ENCODE measurements at places on chromosomes 6 and 20. TPM values are rescaled to one million over a fixed set of nuclear protein-coding genes. Genes with fewer than 3 reads are reported as not detected.
A peak's percentile ranks its signal among the peaks of the same experiment; 100 is the strongest.

GRCh38 chr20:3785240-3786125, 1.1 kb downstream of the CENPB start:
- DNase-seq, result no peak

DNA sequence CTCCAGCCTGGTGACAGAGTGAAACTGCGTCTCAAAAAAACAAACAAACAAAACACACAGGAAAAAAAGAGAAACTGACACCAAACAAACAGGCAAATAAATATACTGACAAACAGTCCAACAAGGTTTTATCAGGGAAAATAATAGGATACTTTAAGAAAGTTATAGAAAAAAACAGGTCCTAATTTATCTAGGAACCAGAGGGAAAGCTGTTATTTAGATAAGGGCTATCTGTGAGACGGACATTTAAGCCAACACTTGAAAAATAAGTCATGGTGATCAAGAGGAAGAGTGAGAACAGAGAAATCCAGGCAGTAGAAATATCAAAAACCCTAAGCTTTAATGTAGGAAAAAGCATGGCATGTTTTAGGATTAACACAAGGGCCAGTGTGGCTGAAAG, 68.9 kb downstream of the FAM217A start:
- DNase-seq, result no peak

DNA sequence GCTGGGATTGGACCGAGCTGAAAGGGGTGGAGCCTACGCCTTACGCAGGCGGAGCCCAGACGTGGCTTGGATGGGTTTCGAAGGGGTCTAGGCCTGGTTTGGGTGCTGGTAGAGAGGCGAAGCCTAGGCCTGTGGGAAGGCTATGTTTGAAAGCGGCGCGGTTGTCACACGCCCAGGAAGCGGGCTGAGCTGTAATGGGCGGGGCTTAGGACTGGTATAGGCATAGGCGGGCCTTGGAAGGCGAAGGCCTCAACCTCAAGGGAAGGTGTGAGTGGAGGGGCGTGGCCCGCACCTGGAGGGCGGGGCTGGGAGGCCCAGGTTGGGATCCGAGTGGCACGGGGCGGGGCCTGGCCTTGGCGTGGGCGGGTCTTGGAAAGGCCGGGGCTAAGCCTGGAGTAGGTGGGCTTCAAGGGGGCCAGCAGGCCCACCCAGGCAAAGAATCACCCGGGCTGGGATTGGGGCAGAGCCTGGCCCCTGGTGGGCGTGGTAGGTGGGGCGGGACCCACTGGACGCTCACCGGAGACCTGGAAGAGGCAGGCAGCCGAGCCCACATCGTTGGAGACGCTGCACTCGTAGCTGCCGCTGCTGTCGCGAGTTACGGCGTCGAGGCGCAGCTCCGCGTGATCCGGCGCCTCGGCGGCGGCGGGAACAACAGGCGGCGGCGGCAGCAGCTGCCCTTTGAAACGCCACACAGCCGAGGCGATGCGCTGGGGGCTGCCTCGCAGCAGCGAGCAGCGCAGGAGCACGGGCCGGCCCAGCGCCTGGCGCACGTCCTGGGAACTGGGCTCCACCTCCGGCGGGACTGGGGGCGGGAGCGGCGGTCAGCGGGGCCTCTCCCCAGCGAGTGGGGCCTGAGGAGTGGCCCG, 49.0 kb downstream of the MDGA1 start:
- no peak for DNase-seq

GRCh38 chr6:133966654-133967329, 13.8 kb downstream of the TBPL1 start:
- no peak for DNase-seq

GRCh38 chr6:169851641-169852503, 100.5 kb downstream of the ERMARD start:
- no peak for DNase-seq

DNA sequence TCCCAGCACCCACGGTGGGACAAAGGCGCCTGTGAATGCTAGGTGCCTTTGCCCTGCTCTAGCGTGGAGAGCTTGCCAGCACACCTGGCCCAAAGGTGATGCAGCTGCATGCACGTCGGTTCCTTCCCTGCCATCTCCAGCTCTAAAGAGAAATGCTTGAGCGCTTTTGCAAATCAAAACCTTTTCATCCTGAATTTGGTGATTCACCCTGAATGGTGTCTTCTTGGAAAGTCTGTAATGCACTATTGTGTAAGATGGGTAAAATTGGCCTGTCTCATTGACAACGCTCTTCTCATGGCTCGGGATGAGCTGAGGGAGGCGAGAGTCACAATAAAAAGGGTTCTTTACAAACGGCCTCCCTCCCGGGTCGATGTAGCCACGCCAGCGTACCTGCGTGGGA, 103.1 kb upstream of the ID4 start:
- DNase-seq, result no peak

DNA sequence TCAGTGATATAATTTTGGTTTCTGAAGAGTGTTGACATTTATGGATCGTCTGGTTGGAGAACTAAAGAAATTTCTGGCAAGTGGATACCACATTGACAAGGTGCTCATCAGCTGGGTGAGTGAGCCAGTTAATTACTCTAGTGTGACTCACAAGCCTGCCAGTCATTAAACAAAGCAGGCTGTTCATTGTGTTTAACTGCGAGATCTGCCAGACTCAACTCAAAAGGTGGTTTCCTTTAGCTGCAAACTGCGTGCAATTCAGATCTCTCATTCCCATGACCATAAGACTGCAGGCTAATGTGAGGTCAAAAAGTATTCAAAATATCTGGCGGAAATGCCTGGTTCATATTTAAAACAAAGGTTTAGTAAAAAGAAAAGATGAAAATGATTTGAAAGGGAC, 32.5 kb upstream of the IYD start:
- no peak for DNase-seq

DNA sequence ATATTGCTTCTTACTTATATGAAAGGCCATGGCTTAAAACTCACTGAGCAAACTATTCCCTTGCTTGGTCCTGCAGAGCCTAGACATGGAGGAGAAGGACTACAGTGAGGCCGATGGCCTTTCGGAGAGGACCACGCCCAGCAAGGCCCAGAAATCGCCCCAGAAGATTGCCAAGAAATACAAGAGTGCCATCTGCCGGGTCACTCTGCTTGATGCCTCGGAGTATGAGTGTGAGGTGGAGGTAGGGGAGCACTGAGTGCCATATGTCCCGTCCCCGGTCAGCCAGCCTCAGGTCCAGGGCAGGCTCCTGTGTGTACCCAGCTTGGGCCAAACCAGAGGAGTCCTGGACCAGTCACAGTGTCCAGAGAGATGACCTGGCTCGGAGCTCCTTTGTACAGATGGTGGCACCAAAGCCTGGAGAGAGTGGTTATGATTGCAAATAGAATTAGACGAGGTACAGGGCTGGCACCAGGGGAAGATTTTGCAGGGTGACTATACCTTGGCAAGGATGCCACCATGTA, 21.0 kb downstream of the EPB41L1 start:
- no peak for DNase-seq

DNA sequence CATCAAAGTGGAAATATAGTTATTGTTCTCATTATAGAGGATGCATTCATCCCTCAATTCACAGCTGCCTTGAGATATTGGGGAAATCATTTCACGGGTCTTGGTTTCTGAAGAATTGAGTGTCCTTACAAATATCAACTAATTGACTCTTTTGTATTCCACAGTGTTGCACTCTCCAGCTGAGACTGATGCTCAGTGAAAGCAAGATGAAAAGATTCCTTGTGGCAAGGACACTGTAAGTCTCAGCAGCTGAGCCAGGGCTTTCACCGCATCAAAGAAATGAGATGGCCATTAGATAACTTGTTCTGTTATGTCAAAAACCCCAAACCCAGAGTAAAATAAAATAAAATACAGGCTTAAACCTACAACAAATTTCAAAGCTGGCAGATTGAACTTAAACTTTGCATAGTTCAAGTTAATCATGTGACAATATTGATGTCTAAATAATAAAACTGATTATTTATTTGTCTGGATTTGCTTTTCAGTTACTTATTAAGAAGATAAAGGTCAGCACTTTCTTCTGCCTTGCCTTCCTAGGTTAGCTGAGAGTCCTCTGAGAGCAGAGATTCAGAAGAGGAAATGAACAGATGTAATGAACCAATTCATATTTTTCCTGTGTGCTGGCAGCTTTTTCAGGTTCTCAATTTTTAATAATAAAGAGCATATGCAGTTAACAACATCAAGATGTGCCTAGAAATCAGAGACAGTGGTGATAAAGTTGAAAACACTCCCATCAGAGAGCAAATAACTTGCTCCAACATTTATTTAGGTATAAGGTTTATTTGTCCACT, 82.4 kb upstream of the SMLR1 start:
- DNase-seq, result peak; percentile 13

DNA sequence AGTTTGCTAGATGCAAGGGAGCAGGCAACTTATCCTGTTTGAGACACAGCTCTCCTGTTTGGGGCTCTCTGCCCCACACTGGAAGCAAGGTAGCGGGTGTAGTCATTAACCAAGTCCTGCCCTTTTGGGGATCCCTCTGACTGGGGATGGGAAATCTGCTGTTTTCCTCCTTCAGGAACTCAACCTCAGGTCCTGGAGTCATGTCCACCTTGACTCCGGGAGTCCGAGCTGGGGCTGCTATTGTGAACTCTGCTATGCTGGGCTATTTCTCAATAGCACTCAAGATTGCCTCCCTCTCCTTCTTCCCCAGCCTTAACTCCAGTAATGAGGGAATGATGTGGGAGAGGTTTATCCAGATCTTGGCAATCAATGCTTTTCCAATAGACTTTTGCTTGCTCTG, 54.1 kb upstream of the CHD6 start:
- DNase-seq, result no peak

- DNase-seq, result no peak
Measured at GRCh38 chr6:21924002-21924401, 330.5 kb downstream of the SOX4 start.

DNA sequence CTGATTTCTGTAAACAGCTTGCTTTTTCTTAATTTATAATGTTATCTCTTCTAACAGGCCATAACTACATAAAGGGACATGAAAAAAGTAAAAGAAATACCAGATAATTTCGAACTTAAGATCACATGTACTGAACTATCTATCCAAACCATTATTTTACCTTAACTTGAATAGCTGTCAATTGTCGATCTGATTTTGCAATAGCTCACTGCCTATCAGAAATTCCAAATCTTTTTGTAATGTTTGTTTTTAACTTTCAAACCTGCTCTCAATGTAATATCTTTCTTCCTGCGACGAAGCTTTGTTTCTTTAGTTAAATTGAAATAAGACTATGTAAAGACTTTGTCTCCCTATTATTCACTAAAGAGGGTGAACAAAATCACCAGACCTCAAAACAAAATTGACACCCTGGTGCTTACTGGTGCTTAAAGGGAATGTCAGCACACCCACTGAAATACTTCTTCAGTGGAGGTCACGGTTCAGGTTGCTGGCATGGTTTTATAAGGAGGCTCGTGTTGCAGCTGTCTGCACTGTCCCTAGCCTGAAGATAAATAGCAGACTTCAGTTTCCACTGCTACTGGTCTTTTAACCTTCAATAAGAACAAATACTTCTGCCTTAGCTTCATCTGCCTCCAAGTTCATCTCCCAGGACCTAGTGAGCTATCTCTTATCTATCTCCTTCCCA, 117.5 kb upstream of the QKI start:
- no peak for DNase-seq

DNA sequence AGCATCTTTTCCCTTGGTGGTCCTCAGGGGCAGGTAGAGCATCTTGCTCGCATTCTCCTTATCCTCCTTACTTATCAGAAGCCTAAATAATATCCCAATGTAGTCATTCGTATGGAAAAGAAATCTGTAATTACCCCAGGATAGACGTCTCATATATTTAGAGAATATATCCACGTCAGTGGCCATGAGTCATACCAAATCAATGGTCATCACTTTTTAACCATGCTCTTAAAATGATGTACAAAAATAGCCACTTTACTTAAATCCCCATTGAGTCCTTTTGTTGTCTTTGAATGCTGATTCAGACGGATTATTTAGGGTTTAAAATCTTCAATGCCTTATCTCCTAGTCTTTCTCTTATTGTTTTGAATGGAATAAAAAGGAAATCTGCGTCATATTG, 231.7 kb upstream of the STXBP5 start:
- no peak for DNase-seq

DNA sequence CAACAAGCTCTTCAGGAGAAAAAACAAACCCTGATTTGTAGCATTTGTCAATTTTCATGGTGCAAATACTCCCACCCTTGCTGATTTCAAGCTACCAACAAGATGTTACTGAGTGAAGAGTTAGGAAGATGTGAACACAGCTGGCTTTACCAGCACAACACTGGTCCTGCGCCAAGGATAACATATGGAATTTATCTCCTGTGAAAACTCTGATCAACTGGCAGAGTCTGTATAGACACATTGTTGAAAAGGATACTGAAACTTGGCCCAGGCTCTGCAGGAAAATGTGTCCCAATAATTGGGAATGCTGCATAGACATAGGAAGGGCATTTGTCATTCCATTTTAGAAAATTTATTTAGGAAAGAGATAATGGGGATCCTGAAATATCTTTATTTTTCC, 29.0 kb downstream of the OTOR start:
- peak; percentile 89 for DNase-seq

GRCh38 chr6:163985710-163986109, 571.2 kb downstream of the QKI start:
- DNase-seq, result no peak

GRCh38 chr6:73028124-73028766, 197.1 kb downstream of the KHDC1L start:
- no peak for DNase-seq

The PNLDC1 gene
- total RNA-seq, result 0.30 TPM

The SLC12A5 gene
- total RNA-seq, result 0.69 TPM

The KIAA1755 gene
- 1.3 TPM for total RNA-seq

Data from skin of body (tissue), 3 donors.